CD8-positive, alpha-beta memory T cell (primary cell): ENCODE measurements at places on chromosomes 12 and 14.

- DNase-seq: no peak
Measured at GRCh38 chr12:26647088-26647487, 185.9 kb downstream of the ITPR2 start.

DNA sequence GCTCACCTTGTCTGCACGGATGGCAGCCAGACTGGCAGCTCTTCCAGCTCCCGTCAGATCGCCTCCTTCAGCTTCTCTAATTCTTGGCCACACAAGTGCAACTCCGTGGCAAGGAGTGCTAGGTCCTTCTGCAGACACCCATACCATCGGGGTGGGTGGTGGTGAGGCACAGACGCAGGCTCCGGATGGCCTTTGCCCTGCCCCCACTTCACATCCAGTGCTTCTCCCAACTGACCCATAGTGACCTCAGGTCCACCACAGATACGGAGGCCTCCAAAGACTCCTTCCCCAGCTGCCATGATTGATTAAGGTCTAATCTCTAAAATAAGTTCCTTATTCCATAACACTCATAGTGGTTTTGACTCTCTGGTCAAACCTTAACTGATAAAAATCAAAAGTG is 19.9 kb upstream of the CD27 start:
- DNase-seq: no peak

DNA sequence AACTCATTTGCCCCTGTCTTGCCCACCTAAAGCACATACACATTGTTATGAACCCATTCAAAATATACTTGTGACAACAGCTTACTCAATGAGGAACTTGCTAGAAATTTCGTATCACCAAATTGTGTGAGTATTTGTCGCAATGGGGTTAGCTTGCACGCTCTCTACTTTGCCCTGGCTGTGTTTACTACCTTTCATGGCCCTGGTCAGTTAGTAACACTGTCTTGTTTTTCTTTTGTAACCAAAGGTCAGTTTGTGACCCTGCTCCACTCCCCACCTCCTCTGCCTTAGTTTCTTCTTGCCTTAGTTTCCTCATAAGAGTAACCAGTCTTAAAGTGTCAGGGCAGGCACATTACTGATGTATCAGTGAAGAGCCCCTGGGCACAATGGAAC is 205.8 kb upstream of the EEA1 start:
- DNase-seq: no peak

- DNase-seq: no peak
Measured at GRCh38 chr12:52049286-52049685, 2.0 kb upstream of the NR4A1 start.

GRCh38 chr12:77368379-77368778 is 303.0 kb upstream of the E2F7 start:
- no peak for DNase-seq

DNA sequence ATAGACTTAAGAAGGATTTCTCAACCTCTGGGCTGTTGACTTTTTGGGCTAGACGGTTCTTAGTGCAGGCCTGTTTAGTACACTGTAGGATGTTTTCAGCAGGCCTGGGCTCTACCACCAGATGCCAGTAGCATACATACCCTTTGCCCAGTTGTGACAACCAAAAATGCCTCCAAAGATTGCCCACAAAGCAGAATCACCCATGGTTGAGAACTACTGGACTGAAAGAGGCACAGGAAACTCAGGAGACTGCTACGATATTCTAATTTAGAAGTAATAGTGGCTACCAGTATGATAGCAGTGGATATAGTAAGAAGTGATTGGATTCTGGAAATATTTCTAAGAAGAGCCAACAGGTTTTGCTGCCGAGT is 15.5 kb downstream of the SLC35E3 start:
- no peak for DNase-seq

GRCh38 chr14:102948698-102949061 is 26.2 kb downstream of the AMN start:
- DNase-seq: no peak

GRCh38 chr12:54628186-54628846 is 6.4 kb downstream of the LACRT start:
- no peak for DNase-seq

DNA sequence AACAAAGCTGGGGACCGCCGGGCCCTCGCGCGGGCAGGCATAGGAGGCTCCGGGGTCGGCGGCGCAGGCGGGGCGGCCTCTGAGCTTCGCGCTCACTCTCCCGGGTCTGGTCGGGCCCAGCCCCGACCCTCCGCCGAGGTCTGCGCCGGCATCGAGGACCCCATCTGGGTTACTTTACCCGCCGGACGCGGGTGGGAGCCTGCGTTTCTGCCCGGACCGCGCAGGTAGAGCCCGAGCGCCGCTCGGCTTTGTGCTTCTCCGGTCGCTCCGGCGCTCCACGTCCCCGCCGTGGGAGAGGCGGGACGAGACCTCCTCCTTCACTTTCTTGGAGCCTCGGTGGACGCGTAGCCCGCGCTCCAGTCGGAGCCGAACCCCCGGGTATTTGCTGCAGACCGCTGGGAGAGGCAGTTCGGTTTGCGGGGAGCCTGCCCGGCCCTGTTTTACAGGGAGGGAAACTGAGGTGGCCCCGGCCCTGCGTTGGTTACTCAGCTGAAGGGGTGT is 63.2 kb downstream of the FBXL14 start:
- DNase-seq: no peak

DNA sequence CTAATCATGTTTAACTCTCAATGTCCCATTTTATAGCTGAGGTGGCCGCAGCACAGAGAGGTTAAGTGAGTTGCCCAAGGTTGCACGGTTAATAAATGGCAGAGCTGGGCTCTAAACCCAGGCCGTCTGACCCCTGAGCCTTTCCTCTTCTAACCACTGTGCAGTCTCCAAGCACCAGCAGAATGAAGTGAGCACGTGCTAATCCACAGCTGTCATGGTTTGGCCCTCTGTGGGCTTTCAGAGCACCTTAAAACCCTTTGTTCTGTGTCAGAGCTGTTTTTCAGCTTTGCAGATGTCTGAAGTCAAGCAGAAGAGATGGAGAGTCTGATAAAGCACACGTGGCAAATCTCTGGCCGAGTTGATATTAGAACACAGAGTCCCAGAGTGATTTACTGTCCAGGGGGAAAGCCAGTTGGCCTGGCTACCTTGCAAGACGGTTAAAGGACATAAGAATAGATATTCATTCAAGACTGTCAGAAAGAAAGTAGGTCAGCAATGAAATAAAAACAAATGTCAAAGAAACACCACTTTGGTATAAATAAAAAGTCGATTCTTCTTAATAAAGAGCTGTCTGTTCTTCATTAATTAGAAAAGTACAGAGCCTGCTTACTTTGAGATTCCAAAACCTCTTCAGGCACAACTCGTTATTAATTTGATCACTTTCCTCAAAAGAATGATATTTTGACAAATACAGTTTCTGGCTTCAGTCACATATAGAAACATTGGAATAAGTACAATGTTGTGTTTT is 107.3 kb downstream of the CRADD start:
- no peak for DNase-seq

GRCh38 chr14:78286210-78286609 is 116.0 kb downstream of the NRXN3 start:
- no peak for DNase-seq

- no peak for DNase-seq
Measured at GRCh38 chr12:48903363-48903981, 21.8 kb downstream of the FKBP11 start.

DNA sequence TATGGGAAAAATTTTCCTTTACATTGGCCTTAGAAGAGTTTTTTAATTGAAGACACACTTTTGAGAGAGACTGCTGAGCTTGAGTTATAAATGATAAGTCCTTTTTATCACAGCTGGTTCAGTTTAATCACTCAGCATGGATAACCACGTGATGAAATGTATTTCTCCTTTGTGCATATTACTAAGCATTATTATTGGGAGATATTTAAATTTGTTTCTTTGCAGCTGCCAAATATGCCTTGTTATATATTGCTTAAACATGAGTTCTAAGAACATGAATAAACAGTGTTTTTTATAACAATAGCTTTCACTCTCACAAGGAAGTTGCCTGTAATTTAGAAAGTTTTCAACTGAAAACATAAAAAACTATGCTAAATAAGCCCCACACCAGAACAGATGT is 293.5 kb upstream of the LRFN5 start:
- DNase-seq: no peak

GRCh38 chr14:98961191-98961590 is 310.8 kb downstream of the BCL11B start:
- no peak for DNase-seq

DNA sequence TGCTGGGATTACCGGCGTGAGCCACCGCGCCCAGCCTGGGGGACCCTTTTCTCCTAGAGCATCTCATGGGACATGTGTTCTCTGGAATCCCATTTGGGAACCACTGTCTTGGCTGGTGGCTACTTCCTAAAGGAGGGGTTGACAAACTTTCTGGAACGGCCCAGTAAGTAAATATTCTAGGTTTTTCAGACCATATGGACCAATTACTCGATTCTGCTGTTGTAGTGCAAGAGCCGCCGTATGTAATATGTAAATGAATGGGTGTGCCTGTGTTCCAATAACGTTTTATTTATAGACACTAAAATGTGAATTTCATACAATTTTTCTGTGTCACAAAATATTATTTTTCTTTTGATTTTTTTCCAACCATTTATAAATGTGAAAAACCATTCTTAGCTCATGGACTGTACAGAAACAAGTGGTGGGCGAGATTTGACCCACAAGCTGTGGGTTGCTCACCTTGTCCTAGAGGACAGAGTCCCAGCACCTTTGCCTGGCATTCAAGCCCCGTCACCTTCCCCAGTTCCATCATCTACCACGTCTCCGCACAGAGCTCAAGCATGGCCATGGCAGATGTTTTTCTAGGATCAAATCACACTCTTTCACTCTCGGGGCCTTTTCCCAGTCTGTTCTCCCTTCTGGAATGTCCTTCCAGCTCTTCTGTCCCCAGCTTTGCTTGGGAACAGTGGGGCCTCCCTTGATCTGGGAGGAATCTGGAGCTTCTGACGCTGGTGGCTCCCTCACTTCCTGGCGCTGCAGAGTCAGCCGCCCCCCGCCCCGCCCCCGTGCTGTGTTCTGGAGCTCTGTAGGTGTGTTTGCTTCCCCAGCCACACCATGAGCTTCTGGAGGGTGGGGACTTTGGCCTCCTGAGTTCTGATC is 17.9 kb upstream of the RCOR1 start:
- no peak for DNase-seq

GRCh38 chr12:100737168-100737567 is 57.4 kb upstream of the ANO4 start:
- DNase-seq: no peak

- DNase-seq: no peak
Measured at GRCh38 chr12:88633312-88633711, 53.0 kb upstream of the KITLG start.

GRCh38 chr14:20302042-20302755 is 3.6 kb downstream of the TTC5 start:
- DNase-seq: no peak

- no peak for DNase-seq
Measured at GRCh38 chr12:125734137-125734536, 668.9 kb downstream of the AACS start.

GRCh38 chr12:127145241-127145928 is 1121.6 kb upstream of the TMEM132C start:
- DNase-seq: no peak

DNA sequence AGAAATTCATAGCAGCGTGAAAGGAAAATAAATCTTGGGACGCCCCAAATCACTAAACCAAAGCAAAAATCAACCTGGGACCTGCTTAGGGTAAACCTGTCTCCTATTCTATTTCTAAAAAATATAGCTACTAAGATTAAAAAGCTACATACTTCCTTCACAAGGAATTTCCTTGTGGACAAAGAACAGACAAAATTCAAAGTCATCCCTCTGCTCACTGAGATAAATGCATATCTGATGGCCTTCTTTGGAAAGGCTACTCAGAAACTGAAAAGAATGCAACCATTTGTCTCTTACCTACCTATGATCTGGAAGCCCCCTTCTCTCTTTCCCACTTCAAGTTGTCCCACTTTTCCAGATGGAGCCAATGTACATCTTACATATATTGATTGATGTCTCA is 93.0 kb upstream of the CNOT2 start:
- DNase-seq: no peak

- DNase-seq: no peak
Measured at GRCh38 chr12:10511756-10512355, 6.2 kb downstream of the EIF2S3B start.

- no peak for DNase-seq
Measured at GRCh38 chr14:66383257-66383656, 102.9 kb upstream of the CCDC196 start.

GRCh38 chr12:8912914-8913313 is 1.4 kb upstream of the PHC1 start:
- DNase-seq: no peak

GRCh38 chr12:25558586-25558985 is 5.5 kb upstream of the LMNTD1 start:
- DNase-seq: no peak

DNA sequence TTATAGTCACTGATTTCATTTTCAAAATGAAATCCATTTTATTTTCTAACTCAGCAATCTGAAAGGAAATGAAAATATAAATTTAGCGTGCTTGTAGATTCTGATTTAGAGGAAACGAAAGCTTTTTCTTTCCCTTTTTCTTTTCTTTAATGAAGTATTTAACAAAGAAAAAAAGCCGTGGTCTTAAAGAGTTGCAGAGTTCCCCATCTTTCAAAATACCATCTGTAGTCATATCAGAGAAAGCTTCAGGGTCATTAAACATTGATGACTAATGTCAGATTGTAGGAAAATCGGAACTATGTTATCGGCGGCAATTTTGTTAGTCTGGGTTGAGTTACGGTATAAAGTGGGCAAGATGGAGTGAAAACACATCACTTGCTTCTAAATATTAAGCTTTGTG is 32.3 kb downstream of the DRAM1 start:
- no peak for DNase-seq

DNA sequence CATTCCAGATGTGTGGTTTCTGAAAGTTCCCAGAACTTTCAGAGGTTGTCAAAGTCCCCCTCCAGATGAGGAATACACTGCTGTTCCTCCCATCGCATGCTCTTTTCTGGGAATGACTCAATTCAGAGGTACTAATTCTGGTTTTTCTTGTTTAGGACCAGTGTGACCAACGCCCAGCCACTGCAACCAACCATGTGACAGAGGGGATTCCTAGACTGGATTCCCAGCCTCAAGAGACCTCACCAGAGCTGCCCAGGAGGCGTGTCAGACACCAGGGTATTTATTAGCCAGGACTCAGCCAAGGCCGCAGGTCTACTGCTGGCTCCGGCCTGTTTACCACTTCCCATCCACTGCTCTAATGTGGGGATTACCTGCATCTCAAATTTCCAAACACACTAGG is 24.2 kb downstream of the TRAFD1 start:
- DNase-seq: no peak
